ENCODE measurements at places on chromosomes 1 and 21.

- DNase-seq = no peak
Observed at GRCh38 chr1:179305450-179305849, 11.9 kb downstream of the SOAT1 start.

DNA sequence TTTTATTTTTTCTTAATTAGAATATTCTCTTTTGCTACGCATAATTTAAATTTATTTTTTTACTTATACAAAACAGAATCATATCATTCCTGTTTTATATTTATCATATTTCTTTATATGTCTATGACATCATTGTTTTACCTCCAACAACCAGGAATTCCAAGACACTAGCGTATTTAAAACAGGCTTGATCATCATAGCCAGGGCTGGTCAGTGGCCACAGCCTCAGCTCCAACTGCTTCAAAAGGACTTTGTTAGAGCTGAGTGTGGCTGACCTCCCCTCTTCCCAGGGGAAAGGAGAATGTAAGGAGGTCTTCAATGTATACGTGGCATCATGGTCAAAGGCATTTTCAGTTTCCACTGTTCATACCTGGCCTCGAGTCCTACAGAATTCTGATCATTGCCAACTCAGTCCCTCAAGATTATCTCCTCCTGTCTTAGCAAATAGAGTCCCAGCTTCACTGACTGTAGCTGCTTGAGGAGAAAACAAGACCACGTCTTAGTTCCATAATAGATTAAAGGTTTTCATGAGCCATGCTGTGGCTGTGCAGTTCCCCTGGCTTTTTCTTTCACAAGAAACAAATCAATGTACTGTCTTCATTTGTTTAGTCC lies 444.0 kb downstream of the PTPRC start:
- no peak for DNase-seq

DNA sequence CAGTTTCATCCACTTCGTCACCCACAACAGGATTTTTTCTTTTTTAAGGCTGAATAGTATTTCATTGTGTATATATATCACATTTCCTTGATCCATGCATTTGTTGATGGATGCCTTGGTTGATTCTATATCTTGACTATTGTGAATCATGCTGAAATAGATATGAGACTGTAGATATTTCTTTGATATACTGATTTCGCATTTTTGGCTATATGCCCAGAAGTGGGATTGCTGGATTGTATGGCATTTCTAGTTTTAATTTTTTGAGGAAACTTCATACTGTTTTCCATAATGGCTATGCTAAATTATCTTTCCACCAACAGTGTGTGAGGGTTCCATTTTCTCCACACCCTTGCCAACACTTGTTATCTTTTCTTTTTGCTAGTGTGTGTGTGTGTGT lies 5.0 kb downstream of the GUCA2B start:
- no peak for DNase-seq

GRCh38 chr1:179589509-179589908 lies 2.1 kb upstream of the TDRD5 start:
- no peak for DNase-seq

DNA sequence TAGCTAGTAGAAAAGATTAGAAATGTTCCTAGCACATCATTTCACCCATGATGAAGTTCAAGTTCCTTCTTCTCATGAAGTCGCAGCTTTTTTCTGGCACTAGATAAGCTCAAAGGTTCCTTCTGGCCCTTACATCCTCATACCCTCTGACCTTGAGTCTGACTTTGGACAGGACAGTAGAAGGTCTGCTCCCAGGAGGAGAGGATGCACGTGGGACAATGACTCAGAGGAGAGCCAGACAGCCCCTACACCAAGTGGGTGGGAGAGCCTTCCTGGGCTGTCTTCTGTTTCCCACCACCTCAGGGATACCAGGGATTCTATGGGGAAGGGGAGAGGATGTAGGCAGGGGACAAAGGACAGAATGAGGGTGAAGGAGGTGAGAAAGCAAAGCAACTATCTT lies 86.0 kb downstream of the HHIPL2 start:
- DNase-seq = no peak

GRCh38 chr1:217910791-217911320 lies 279.7 kb downstream of the SPATA17 start:
- no peak for DNase-seq

- no peak for DNase-seq
Observed at GRCh38 chr1:9038338-9038650, 12.1 kb upstream of the SLC2A7 start.

- DNase-seq = no peak
Observed at GRCh38 chr1:66695116-66695515, 57.1 kb upstream of the DYNLT5 start.

DNA sequence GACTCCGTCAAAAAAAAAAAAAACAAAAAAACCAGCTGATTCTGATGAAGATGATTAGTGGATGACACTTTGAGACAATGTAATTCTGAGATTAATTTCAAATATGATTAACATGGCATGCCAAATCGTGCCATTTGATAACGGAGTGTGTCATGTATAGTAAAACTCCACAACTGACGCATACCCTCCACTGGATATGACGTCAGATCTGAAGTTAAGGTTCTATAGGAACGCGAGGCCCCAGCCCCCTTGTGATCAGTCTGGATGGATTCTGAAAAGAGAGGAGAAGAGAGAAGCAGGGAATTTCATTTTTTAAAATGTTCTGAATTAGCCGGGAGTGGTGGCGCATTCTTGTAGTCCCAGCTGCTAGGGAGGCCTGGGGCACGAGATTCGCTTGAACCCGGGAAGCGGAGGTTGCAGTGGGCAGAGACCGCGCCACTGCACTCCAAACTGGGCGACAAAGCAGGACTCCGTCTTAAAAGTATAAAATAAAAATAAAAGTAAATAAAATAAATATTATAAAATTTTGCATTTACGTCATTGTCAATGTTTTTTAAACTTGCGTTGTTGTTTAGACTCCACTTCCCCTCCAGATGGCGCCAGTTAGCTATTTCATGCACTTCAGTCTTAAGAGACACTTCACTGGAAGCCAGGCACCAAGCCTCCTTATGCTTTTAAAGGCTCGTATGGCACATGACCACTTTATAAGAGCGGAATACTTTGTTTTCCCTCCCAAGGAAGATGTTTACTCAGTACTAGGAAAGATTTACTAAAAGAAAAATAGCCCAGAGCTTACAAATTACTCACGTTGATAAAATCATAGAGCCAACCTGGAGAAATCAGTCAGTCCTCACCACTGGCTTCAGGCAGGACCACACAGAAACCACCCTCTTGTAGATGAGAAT lies 65.5 kb downstream of the UBE2U start:
- DNase-seq = peak; percentile 66

GRCh38 chr1:48038270-48038767 lies 41.1 kb upstream of the TRABD2B start:
- no peak for DNase-seq

DNA sequence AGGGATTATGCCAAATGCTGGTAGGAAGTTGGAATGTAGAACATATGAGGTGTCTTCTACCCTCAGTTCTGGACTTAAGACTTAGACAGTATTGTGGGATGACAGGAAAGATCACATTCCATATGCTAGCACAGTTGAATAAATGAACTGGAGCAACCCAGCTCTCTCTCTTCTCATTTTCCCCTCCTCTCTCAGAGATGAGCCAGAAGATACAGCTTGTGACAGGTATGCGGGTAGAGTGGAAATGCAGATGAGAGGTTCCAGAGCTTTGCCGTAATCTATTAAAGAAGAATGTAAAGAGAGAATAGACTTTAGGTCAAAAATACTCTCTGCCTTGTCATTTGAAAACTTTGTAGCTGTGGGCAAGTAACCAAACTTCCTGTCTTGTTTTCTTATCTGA lies 32.5 kb upstream of the HMCN1 start:
- DNase-seq = no peak

DNA sequence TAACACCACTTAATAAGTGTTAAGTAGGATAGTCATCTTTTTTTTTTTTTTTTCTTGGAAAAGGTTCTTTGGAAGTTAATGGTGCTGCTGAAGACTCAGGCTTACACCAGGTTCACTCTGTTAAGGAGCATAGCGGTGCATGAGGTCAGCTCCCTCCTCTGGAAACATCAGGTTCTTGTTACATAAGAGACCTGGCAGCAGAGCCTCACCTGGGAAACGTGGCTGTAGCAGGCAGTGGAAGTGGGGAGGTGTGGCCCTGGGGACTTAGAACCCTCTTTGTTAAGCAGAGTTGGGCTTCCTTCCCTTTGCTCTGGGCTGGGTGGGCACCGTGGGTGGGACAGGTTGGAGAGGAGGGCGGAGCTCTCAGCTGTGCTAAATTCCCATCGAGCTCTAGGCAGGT lies 104.1 kb downstream of the CNIH3 start:
- DNase-seq = no peak

GRCh38 chr1:20215716-20216115 lies 29.4 kb upstream of the PLA2G2C start:
- DNase-seq = no peak

GRCh38 chr1:66296951-66297350 lies 237.0 kb upstream of the SGIP1 start:
- DNase-seq = no peak

GRCh38 chr21:45071078-45071873 lies 3.1 kb upstream of the ADARB1 start:
- peak; percentile 76 for DNase-seq

GRCh38 chr1:94418664-94419655 lies 771 bp downstream of the ABCD3 start:
- peak; percentile 23 for DNase-seq

DNA sequence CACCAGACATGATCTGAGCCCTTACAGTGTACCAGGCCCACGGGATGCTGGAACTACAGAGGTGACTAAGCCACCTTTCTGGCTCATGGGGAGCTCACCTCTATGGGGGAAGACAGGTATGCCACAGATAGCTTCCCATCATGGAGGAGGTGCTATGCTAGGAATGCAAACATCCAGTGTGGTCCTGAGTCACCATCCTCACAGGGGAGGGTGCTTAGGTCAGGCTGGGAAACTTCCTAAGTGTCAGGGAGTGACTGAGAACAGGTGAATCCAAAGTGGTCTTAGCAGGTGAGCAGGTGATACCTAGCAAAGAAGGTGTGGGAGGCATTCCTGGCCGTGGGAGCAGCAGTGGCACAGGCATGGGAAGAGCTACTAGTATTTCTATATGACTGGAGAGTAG lies 8.6 kb upstream of the RASSF5 start:
- no peak for DNase-seq

DNA sequence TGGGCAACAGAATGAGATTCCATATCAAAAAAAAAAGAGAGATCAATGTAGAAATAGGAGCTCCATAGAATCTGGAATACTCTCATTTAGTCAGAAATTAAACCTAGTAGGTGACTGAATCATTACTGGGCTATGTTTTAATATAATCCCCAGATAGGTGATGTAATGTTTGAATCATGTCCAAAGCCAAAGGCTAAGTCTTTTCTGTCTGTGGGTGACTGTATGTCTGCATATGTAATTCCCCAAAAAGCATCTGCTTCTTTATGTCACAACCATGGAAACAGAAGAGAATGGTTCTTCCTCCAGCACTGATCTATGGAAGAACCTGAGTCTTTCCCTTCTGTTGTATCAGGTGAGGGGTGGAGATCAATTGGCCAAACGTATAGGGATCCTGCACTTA lies 5.8 kb downstream of the LAMC2 start:
- no peak for DNase-seq

GRCh38 chr1:193545171-193545570 lies 358.8 kb upstream of the B3GALT2 start:
- no peak for DNase-seq

- no peak for DNase-seq
Observed at GRCh38 chr1:64866689-64867088, 99.7 kb downstream of the JAK1 start.

DNA sequence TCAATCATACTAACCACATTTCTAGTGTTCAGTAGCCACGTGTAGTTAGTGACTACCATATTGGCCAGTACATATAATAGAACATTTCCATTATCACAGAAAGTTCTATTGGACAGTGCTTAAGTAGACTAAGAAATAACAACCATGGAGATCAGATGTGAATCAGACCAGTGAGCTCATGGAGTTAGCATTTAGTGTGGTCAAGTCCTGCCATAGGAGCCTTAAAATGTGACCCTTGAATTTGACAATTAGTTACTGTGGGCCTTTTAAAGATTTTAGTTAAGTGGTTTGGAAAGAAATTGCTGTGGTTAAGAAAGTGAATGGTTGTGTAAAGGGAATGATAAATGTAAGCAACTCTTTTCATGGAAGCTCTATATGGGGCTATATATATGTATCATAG lies 123.4 kb downstream of the POU2F1 start:
- no peak for DNase-seq

DNA sequence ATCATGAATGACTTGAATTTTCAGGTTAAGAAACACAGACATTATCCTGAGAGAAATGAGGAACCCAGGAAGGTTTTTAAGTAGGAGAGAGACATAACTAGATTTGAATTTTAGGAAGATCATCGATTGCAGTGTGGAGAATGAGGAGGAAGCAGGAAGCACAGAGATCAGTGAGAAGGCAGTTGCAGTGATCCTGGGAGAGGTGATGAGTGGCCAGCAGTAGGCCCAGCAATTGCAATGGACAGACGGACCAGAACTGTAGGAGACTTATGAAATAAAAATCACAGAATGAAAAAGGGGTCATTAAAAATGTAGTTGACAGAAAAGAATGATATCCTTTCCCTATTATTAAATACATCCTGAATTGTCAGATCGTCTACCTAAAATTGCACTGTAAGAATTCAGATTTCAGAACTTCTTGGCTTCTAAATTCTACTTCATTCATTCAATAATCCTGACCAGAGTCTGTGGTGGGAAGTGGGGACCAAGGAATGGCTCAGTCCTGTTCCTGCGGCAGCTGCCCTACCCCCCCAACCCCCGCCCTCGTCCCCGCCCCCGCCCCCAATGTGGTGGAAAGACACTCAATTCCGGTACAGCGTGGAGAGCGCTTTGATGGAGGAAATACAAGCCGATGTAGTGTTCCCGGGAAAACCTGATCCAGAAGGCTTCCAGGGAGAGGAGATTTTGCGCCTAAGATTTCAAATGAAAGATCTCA lies 35.1 kb downstream of the SLC2A1 start:
- no peak for DNase-seq

DNA sequence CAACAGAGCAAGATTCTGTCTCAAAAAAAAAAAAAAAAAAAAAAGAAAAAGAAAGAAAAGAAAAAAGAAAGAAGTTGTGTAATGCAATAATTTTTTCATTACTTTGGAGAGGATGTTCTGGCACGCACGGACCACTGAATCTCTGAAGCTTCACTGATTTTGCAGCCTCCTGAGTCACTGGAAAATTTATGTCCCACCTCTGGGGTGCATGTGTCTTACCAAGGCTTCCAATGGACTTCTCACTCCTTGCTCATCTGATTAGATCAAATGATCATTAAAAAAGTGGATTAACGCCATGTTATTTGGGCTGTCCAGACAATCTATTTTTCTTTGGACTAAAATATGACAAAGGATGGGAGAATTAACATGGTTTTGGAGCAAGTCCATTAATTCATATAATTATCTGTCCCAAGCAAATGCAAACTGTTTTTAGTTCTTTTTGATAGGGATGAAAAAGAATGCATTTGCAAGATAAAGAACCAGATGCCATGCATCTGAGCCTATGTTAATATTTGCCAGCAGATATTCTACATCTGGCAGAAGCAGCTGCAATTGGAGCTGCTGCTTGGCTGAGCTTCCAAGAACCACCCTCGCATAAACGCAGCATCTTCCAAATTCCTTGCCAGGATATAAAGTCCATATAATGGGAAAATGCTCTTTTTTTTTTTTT lies 10.1 kb upstream of the MAP1LC3C start:
- no peak for DNase-seq

Measured in WERI-Rb-1 (cell line).